ENCODE measurements at places on chromosomes 1 and 21.

- no peak for DNase-seq
- H3K4me3 ChIP-seq: no peak overlapping the region
- no peak overlapping the region for H3K27ac ChIP-seq
- H3K4me1 ChIP-seq: no peaks in the 10 kb centered on the region
Measured at GRCh38 chr1:186476264-186477040, 15.5 kb upstream of the PDC start.

GRCh38 chr21:18617291-18617690, 213.7 kb upstream of the TMPRSS15 start:
- H3K27ac ChIP-seq: no peak overlapping the region
- no peaks in the 10 kb centered on the region for H3K36me3 ChIP-seq
- H3K27me3 ChIP-seq: no peaks in the 10 kb centered on the region
- H3K4me1 ChIP-seq: no peaks in the 10 kb centered on the region

- no peak for DNase-seq
- H3K4me1 ChIP-seq: no peaks in the 10 kb centered on the region
- H3K4me3 ChIP-seq: no peak overlapping the region
- H3K27ac ChIP-seq: no peak overlapping the region
- no peaks in the 10 kb centered on the region for H3K36me3 ChIP-seq
- H3K27me3 ChIP-seq: no peaks in the 10 kb centered on the region
Measured at GRCh38 chr1:242245255-242245654, 246.4 kb upstream of the MAP1LC3C start.

- no peak overlapping the region for H3K27ac ChIP-seq
- H3K27me3 ChIP-seq: no peaks in the 10 kb centered on the region
- DNase-seq: no peak
- H3K4me3 ChIP-seq: no peak overlapping the region
- no peaks in the 10 kb centered on the region for H3K36me3 ChIP-seq
Measured at GRCh38 chr1:92527670-92528069, 40.9 kb upstream of the GFI1 start.

DNA sequence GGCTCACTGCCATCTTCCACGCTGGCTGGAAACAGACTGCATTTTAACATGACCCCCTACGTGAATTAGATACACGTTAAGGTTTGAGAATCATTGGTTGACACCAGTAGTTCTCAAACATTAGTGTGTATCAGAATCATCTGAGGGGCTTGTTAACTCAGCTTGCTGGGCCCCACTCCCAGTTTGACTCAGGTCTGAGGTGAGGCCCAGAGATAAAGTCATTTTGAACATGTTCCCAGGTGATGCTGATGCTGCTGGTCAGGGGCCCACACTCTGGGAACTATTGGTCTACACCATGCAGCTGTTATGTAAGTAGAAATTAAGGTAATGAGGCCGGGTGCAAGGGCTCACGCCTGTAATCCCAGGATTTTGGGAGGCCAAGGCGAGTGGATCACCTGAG, 1.3 kb downstream of the LSM10 start:
- no peak for DNase-seq
- no peak overlapping the region for H3K27ac ChIP-seq
- no peak overlapping the region for H3K4me3 ChIP-seq
- no peaks in the 10 kb centered on the region for H3K4me1 ChIP-seq
- H3K27me3 ChIP-seq: no peaks in the 10 kb centered on the region

GRCh38 chr1:54611621-54612020, 11.7 kb downstream of the FAM151A start:
- H3K27me3 ChIP-seq: no peaks in the 10 kb centered on the region
- H3K27ac ChIP-seq: no peak overlapping the region
- no peak for DNase-seq
- no peaks in the 10 kb centered on the region for H3K36me3 ChIP-seq
- no peaks in the 10 kb centered on the region for H3K4me1 ChIP-seq

- H3K4me3 ChIP-seq: no peak overlapping the region
- DNase-seq: no peak
- no peaks in the 10 kb centered on the region for H3K36me3 ChIP-seq
- no peaks in the 10 kb centered on the region for H3K27me3 ChIP-seq
- H3K27ac ChIP-seq: no peak overlapping the region
- no peaks in the 10 kb centered on the region for H3K4me1 ChIP-seq
Measured at GRCh38 chr21:34606051-34606450, 8.9 kb downstream of the RCAN1 start.

- no peak overlapping the region for H3K4me3 ChIP-seq
- H3K27ac ChIP-seq: no peak overlapping the region
- no peaks in the 10 kb centered on the region for H3K27me3 ChIP-seq
Measured at GRCh38 chr1:85661767-85662166, 46.5 kb downstream of the ZNHIT6 start.

- DNase-seq: peak; percentile 10
- no peaks in the 10 kb centered on the region for H3K36me3 ChIP-seq
- no peak overlapping the region for H3K4me3 ChIP-seq
- no peak overlapping the region for H3K27ac ChIP-seq
Measured at GRCh38 chr1:41436281-41437010, 48.0 kb downstream of the EDN2 start.

- no peaks in the 10 kb centered on the region for H3K36me3 ChIP-seq
- H3K4me1 ChIP-seq: peaks cover 9% of the 10 kb centered on the region
- DNase-seq: no peak
- H3K27me3 ChIP-seq: no peaks in the 10 kb centered on the region
- H3K4me3 ChIP-seq: no peak overlapping the region
Measured at GRCh38 chr1:47839433-47839760, 157.8 kb downstream of the TRABD2B start.

DNA sequence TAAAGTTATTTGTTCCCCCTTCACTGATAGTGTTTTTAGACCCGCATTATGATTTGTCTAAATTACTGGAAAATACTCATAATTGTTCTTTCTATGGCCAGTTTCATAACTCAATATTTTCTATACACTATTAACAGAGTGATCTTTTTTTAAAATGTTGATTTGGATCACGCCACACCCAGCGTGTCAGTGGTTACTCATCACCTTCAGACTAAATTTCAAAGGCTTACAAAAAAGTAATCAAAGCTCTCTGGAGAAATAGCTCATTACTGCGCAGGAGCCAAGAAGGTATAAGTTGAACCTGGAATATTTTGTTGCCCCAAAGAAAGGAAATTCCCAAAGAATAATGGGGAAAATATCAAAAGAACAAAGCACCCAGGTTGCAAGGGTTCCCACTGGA, 104.9 kb downstream of the EVI5 start:
- no peaks in the 10 kb centered on the region for H3K27me3 ChIP-seq
- H3K4me3 ChIP-seq: no peak overlapping the region
- no peak overlapping the region for H3K27ac ChIP-seq
- no peaks in the 10 kb centered on the region for H3K4me1 ChIP-seq
- no peak for DNase-seq

- H3K27ac ChIP-seq: no peak overlapping the region
- H3K4me1 ChIP-seq: no peaks in the 10 kb centered on the region
- H3K36me3 ChIP-seq: no peaks in the 10 kb centered on the region
- no peak for DNase-seq
- no peak overlapping the region for H3K4me3 ChIP-seq
Measured at GRCh38 chr1:24501371-24502064, 1.1 kb upstream of the RCAN3 start.

DNA sequence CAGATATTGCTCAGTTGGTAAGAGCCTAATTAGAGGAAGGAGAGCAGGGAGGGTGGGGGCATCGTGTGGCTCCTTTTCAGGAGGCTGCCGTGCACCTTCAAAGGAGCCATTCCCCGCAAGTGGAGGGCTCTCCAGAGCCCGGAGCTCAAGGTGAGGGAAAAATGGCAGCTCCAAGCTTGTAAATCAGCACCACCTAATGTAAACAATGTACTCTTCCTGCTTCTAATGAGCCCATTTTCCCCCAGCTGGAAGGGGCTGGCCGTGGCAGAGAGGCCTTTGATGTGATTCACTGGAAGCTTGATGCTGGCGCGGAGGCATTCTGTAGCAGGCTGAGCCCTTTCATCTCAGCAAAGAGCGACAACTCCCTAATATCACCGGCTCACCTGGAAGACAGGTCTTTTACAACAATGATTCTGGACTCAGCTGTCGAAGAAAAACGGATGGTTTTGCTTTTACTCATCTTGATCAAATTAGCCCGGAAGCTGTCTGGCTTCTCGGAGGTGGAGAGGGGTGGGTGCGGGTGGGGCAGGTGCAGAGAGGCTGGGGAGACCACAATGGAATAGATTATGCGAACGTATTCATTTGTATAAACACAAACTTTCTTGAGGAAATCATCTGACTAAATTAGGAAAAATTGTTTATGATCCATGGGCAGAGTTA, 112.5 kb downstream of the RRAGC start:
- H3K36me3 ChIP-seq: no peaks in the 10 kb centered on the region
- H3K4me1 ChIP-seq: no peaks in the 10 kb centered on the region
- H3K27ac ChIP-seq: no peak overlapping the region
- no peak overlapping the region for H3K4me3 ChIP-seq
- H3K27me3 ChIP-seq: no peaks in the 10 kb centered on the region
- DNase-seq: no peak

GRCh38 chr1:177346790-177347359, 176.1 kb downstream of the BRINP2 start:
- no peak for DNase-seq
- no peaks in the 10 kb centered on the region for H3K36me3 ChIP-seq
- H3K4me3 ChIP-seq: no peak overlapping the region
- H3K27ac ChIP-seq: no peak overlapping the region

DNA sequence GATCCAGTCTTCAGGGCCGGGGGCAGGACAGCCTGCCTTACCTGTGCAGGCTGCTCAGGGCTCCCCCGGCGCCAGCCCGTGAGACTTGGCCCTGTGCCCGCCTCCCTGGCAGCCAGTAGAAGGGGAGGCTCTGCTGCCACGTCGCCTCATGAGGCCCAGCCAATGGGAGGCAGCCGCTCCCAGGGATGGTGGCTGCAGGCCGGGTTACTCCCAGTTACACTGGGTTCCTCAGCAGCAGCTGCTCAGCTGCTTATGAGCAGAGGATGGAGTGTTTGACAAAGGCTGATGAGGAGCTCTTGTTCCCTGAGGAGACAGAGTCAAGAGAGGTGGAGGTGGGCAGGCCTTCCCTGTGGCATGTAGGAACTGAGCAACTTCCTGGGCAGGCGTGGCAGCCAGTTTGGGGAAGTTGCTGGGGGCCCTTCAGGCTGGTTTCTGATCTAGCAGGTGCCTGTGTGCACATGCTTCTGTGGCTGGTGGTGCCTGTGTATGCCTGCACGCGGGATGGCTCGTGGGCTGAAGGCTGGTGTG, 5.5 kb downstream of the MFSD2A start:
- H3K36me3 ChIP-seq: no peaks in the 10 kb centered on the region
- DNase-seq: peak; percentile 82
- no peak overlapping the region for H3K27ac ChIP-seq

DNA sequence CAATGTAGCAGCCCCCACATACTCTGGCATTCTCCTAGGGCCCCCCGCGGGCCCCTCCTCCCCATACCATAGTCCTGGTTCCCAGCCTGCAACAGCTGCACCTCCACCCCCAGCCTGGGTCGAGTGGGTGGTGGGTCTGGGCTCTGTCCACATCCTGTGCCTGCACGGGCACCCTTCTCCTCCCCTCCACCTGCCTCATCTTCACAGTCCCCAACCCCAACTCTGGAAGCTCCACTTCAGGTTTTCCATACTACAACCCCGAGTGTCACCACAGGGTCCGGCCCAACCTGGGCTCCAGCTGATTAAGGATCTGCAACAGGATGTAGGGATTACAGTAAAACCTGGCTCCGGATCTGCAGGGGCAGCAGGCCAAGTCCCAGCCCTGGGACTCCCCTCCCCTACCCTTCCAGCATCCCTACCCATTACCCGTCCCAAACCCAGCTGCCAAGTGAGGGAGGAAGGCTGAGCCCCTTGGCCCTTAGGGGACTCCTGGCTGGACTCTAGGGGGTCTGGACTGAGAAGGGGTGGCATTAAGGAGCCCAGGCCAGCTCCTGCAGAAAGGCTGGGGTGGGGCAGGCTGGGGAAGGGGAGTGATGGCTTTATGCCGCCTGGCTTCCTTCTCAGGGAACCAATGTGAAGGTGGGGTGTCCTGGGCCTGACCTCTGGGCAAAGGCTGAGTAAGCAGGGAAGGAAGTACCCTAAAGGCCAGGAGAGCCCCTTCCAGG, 116.8 kb downstream of the CASZ1 start:
- H3K36me3 ChIP-seq: no peaks in the 10 kb centered on the region
- no peak overlapping the region for H3K27ac ChIP-seq
- no peaks in the 10 kb centered on the region for H3K4me1 ChIP-seq
- no peaks in the 10 kb centered on the region for H3K27me3 ChIP-seq
- H3K4me3 ChIP-seq: no peak overlapping the region
- DNase-seq: no peak

DNA sequence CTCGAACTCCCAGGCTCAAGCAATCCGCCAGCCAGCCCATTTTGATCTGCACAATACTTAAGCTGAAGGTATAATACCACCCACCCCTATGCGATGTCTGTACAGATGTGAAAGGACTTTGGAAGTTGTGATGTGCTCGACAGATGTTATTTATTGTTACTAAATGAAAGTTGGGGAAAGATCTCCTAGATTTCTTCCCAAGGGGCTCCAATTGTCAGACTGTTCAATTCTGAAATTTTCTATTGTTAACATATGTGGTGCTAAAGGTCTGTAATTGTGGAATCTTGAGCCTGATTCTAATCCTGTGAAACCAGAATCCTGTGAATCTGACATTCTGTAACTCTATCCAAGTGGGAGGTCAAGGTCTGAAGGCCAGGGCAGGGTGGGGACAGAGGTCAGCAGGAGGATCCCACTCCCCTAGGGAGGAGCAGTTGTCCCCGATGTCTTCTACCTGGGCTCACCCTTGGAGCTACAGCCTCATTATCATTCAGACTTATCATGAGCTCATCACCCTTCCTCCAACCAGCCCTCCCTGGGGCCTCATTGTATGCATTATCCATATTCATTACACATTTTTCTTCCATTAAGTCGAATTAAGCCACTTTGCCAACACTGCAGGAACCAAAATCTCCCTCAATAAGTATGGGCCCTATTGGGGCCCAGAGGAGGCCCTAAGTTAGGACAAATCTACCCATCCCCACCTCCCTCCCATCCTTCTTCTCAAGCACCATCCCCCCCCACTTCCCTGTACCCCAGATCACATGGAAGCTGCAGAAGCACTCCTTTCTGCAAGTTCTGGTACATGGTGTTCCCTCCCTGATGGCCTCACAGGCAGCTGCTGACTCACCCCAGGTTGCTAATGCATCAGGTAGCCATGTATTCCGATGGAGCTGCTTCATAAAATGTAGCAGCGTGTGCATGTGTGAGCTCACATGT, 32.3 kb downstream of the SHISAL2A start:
- H3K27ac ChIP-seq: no peak overlapping the region
- H3K4me1 ChIP-seq: no peaks in the 10 kb centered on the region
- DNase-seq: no peak
- H3K36me3 ChIP-seq: no peaks in the 10 kb centered on the region

Data from aorta (tissue), 5 donors.